ENCODE measurements at places on chromosomes 3 and 15. TPM values are rescaled to one million over a fixed set of nuclear protein-coding genes. Genes with fewer than 3 reads are reported as not detected.

The CEP19 gene
- 6.0 TPM for total RNA-seq

DNA sequence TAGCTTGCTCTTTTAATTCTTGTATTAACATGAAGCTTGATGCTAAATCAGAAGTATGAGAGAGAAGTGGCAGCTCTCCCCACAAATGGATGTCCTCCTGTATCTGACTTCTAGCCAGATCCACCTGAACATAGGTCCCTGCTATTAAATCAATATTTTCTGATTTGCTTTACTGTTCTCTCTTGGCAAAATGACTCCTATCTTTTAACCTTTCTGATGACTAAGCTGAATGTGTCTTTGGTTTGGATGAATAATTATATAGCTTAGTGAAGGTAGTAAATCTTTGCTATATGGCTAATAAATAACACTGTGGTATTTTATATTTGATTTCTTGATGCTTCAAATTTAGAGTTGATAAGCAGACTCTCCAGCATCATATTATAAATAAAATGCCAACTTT lies 28.3 kb upstream of the ARL14 start:
- H3K27ac ChIP-seq, result no peak overlapping the region
- DNase-seq, result no peak
- H3K4me3 ChIP-seq, result no peak overlapping the region
- no peaks in the 10 kb centered on the region for H3K36me3 ChIP-seq
- H3K4me1 ChIP-seq, result no peaks in the 10 kb centered on the region
- H3K27me3 ChIP-seq, result no peaks in the 10 kb centered on the region

DNA sequence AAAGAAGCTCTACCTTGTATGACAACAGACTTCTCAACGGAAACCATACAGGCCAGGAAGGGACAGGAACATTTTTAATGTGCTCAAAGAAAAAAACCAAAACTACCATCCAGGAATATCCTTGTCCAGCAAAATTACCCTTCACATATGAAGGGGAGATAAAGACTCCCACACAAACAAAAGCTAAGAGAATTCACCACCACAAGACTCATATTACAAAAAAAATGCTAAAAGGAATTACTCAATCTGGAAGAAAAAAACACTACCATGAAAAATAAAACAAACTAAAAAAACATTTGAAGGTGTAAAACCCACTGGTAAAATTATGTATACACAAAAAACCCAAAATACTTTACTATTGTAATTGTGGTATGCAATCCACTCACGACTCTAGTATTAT lies 57.2 kb downstream of the DLG1 start:
- H3K4me1 ChIP-seq, result no peaks in the 10 kb centered on the region
- no peaks in the 10 kb centered on the region for H3K27me3 ChIP-seq
- peaks cover 37% of the 10 kb centered on the region for H3K36me3 ChIP-seq
- DNase-seq, result no peak
- no peak overlapping the region for H3K27ac ChIP-seq

GRCh38 chr3:155748611-155749365 lies 3.9 kb upstream of the PLCH1 start:
- H3K36me3 ChIP-seq, result no peaks in the 10 kb centered on the region
- no peaks in the 10 kb centered on the region for H3K27me3 ChIP-seq
- H3K4me1 ChIP-seq, result peaks cover 16% of the 10 kb centered on the region
- no peak for DNase-seq
- H3K27ac ChIP-seq, result no peak overlapping the region

GRCh38 chr3:59304296-59304695 lies 254.5 kb upstream of the CFAP20DC start:
- H3K36me3 ChIP-seq, result no peaks in the 10 kb centered on the region
- no peak overlapping the region for H3K4me3 ChIP-seq
- H3K4me1 ChIP-seq, result no peaks in the 10 kb centered on the region
- no peaks in the 10 kb centered on the region for H3K27me3 ChIP-seq
- H3K27ac ChIP-seq, result no peak overlapping the region
- no peak for DNase-seq

- no peaks in the 10 kb centered on the region for H3K4me1 ChIP-seq
- peaks cover 58% of the 10 kb centered on the region for H3K36me3 ChIP-seq
- no peak for DNase-seq
- no peak overlapping the region for H3K27ac ChIP-seq
- no peak overlapping the region for H3K4me3 ChIP-seq
Observed at GRCh38 chr15:43845421-43845820, 18.6 kb downstream of the WDR76 start.
